ENCODE measurements at places on chromosomes 11 and 22.

- DNase-seq: no peak
These were observed 56.0 kb downstream of the COMMD9 start for GRCh38 chr11:36233204-36233603.

- DNase-seq: no peak
These were observed 12.6 kb downstream of the MS4A15 start for GRCh38 chr11:60769273-60769672.

- no peak for DNase-seq
These were observed 53.7 kb upstream of the EP300 start for GRCh38 chr22:41038732-41039131.

DNA sequence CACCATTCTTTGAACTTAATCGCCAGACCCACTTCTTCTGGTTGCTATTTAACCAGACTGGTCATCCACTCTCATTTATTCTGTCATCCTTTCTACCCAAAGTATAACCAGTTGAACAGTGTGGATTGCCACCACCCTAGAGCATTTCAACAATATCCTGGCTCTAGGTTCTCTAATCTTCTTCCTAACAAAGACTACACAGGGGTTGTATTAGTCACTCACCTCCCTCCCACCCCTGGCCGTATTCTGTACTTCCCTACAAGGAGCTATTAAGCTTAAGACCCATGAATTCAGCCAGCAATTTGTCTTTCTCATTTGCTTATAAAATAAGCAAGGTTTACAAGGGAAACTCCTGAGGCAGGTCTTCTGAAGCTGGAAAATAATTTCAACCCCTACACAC is 46.9 kb upstream of the CEP126 start:
- no peak for DNase-seq

- DNase-seq: no peak
These were observed 28.3 kb downstream of the ARVCF start for GRCh38 chr22:19988331-19988808.

- DNase-seq: peak; percentile 52
These were observed at the start of gene OAF for GRCh38 chr11:120210626-120211521. TSS of gene OAF (plus strand) at chr11:120211032. CDS start at chr11:120211280, 248 bp downstream.

- no peak for DNase-seq
These were observed 12.6 kb upstream of the UPB1 start for GRCh38 chr22:24482575-24482974.

- DNase-seq: no peak
These were observed 4.7 kb downstream of the TCIRG1 start for GRCh38 chr11:68043349-68044144.

- DNase-seq: no peak
These were observed 62.9 kb downstream of the GRK3 start for GRCh38 chr22:25627271-25627852.

DNA sequence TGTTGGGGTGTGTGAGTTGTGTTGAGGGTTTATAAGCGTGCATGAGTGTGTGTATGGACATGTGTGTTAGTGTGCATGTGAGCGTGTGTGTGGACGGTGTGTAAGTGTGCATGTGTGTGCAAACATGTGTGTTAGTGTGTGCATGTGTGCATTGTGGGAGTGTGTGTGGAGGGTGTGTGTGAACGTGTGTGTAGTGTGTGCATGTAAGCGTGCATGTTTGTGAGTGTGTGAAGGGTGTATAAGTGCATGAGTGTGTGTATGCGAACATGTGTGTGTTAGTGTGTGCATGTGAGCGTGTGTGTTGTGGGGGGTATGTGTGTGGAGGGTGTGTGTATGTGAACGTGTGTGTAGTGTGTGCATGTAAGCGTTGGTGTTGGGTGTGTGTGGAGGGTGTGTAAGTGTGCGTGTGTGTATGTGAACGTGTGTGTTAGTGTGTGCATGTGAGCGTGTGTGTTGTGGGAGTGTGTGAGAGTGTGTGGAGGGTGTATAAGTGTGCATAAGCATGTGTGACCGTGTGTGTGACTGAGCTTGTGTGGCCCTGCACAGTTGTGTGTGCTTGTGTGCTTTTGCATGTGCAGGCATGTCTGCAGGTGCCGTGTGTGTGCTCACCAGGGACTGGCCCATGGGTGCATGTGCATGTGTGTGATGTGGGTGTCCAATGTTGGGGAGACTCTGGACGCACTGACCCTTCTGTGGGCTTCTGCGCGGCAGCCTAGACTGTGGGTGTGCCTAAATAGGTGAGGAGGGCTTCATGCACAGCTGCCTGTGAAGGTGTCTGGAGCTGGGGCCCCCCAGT is 866.2 kb downstream of the TBC1D22A start:
- no peak for DNase-seq

DNA sequence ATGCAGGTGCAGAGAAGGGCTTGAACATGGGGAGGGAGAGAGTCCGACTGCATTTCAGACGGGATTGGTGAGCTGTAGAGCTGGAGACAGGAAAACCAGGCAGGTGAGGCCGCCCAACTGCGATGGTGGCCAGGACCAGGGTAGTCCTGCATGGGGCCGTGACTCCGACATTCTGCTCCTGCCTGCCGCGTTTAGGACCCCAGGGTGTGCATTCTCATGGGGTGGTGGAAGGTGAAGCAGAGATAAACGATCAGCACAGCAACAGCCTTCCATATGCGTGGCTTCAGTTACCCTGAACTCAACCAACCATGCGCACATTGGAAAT is 29.3 kb downstream of the SHANK2 start:
- DNase-seq: no peak

- no peak for DNase-seq
These were observed 108.4 kb downstream of the SHANK2 start for GRCh38 chr11:71144010-71144409.

DNA sequence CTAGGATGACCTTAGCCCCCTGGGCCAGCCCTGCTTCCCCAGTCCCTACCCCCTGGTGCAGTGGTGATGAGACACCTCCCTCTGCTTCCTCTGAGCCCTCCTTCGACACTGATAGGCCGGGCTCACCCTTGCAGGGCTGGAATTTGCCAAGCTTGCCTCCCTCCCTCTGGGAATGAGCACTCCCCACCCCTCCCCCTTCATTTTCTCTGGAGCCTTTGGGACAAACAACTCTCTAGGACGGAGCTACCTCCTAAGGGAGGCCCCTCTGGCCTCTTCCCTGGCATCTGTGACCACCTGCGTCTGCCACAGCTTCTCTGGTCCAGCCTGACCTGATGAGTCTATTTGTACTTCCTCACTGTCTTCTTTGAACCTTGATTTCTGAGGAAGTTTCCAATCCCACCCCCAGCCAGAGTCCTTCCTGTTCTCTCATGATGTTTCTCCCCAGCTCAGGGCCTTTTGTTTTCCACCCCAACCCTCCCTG is 53.3 kb upstream of the ADA2 start:
- DNase-seq: no peak

- no peak for DNase-seq
These were observed 512.2 kb upstream of the ARHGAP42 start for GRCh38 chr11:100174881-100175280.

- no peak for DNase-seq
These were observed 9.7 kb downstream of the SRSF8 start for GRCh38 chr11:95076416-95076815.

DNA sequence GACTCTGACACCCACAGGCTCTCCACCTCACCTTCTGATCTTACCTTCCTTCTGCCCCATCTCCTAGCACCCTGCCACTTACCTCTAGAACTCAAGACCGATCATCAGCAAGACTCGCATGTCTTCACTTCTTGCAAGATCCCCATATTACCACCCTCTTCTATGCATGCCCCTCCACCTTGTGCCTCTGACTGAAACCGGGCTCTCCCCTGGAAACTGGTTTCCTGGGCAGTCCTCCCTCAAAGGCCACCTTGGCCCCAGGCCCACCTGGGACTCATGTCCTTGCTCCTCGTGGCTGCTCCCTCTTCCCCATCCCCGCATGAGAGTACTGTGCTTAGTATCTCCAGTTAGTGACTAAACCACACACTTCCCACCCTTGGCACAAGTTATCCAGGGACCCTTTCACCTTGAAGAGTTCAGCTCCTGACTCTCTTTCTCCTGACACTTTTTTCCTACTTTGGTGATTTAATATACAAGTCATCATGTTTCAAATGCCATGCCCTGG is 136.7 kb downstream of the SPATA19 start:
- no peak for DNase-seq

GRCh38 chr22:48827904-48828555 is 999.6 kb downstream of the BRD1 start:
- DNase-seq: no peak

DNA sequence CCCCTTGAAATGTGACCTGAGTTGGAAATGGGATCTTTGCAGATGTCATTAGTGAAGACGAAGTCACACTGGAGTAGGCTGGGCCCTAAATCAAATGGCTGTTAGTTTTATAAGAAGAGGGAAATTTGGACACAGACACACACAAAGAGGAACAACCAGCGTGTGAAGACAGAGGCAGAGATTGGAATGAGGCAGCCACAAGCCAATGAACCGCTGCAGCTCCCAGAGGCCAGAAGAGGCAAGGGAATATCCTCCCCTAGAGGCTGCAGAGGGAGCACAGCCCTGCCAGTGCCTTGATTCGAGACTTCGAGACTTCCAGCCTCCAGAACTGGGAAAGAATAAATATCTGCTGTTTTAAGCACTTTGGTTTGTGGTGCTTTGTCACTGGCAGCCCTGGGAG is 484.5 kb downstream of the MN1 start:
- DNase-seq: no peak

DNA sequence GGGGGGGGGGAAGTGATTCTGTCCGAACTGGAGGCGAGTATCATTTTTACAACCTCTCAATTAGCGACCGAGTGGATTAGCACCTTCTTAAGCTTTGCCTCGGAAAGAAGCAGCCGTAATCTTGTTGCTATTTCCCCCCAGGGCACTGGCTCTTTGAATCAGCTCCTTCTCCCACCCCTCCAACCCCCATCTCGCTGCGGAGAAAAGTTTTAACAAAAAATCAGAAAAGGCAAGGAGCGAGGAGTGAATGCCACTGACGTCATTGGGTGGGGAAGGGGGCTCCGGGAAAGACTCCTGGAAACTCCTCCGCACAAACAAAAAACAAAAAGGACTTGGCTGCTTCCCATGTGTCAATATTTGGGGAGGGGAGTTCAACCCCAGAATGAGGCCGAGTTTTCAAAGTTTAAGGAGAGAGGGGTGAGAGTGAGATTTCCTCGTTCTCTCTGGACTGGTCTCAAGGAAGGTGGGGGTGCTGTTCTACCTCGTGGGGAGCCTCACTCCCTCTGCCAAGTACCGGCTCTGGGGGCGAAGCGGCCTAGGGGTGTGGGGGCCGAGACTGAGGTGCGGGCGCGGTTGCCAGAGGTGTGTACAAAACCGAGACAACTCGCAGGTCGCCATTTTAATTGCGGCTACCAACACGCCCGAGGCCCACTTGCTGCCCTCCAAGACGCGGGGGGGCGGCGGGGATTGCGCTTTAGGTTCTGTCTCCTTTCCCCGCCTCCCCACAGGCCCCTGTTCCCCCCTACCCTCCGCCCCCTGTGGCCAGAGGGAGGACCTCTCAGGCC is 2.5 kb upstream of the PAX6 start:
- no peak for DNase-seq

DNA sequence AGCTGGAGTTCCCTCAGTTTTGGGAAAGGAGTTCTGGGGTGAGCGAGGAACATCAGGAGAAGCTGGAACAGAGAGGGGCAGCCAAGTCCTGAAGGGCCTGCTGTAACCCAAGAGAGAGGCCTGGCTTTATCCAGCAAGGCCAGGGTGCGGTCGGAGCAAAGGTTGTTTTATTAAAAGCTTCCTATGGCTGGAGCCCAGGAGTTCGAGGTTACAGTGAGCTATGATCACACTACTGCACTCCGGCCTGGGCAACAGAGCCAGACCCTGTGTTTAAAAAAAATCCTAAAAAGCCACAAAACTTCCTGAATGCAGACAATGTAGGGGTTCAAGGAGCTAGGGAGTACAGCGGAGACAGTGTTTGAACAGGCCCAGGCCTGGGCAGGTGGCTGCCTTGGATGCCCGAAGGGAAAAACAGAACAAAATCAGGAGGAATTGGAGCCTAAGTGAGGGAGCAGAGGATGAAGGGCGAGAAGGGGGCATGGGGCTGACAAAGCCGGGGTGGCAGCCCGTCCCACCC is 22.2 kb upstream of the MALAT1 start:
- no peak for DNase-seq
